ENCODE measurements at places on chromosomes 11 and 22.

- DNase-seq = no peak
Measured at GRCh38 chr22:24445481-24446259, 18.3 kb downstream of the ADORA2A start.

DNA sequence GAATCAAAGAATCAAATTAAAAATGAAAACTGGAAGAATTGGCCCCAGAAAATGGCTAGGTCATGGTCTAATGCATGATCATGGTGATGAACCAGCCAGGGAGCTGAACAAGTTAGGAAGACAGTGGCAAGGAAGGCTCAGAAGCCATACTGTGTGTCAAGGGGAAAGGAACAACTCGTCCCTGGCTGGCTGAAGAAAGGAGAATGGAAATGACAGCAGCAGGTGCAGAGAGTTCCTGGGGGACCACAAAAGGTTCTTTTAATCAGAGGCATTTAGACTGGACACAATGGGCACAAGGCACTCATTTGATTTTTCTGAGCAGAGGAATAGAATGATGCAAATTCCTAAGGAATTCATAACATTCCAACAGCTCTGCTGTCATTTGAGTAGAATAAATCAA is 209.9 kb downstream of the LARGE1 start:
- DNase-seq = no peak

DNA sequence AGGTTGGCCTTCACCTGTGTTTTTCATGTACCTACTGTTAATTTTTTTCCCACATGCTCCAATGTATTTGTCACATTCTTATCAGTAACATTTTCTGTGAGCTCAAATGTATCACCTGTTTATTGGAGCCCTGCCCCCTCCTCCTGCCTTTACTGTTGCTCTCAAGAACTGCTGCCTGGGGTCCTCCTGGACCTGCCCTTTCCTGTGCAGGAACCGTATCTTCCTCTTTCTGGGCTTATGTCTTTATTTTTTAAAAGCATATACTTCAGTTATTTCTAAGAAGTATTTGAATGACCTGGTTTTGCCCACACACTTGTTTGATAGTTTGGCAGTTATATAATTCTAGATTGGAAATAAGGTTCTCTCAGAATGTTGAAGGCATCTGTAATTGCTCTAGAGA is 5.9 kb downstream of the FAM118B start:
- DNase-seq = no peak

DNA sequence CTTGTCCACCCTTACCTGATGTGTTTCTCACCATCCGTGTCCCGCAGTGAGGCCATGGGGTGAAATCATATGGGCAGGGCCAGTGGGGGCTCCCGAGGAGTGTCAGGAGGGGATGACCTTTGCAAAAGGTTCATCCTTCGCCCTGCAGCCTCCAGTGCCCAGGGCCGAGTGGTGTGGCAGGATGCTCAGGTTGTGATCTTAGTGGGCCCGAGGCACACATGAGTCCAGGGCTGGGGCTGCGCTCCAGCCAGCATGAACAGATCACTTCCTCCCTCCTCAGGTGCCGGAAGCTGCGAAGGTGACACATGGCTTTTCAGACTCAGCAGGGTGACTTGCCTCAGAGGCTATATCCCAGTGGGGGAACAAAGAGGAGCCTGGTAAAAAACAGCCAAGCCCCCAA is 2.8 kb upstream of the FKBP2 start:
- no peak for DNase-seq

- DNase-seq = no peak
Measured at GRCh38 chr11:95076416-95076815, 9.7 kb downstream of the SRSF8 start.

GRCh38 chr11:41779401-41779960 is 320.0 kb upstream of the LRRC4C start:
- DNase-seq = no peak

DNA sequence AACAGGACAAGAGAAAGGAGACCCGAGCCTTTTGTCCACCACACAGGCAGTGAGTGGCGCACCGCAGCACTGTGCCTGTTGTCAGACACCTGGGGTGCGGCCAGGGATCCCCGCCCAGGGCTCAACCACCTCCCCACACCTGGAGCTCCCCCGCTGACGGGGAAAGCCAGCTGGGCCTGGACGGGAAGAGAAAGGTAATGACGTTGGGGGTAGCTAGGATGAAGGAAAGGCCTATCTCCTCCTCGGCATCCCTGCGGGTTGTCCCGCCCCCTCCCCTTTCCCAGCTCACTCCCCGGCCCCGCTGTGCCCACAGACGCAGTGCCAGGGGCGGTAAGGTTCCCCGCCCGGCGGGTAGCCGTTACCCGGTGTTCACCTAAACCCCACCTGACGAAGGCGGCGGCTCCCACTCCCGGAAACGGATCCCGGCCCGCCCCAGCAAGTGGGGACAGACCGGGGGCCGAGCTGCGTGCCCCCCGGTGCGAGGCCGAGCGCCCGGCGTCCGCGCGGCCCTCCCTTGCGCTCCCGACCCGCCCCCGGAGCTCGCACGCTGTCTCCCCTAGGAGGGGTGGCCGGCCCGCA is 495 bp downstream of the HYOU1 start:
- DNase-seq = no peak

DNA sequence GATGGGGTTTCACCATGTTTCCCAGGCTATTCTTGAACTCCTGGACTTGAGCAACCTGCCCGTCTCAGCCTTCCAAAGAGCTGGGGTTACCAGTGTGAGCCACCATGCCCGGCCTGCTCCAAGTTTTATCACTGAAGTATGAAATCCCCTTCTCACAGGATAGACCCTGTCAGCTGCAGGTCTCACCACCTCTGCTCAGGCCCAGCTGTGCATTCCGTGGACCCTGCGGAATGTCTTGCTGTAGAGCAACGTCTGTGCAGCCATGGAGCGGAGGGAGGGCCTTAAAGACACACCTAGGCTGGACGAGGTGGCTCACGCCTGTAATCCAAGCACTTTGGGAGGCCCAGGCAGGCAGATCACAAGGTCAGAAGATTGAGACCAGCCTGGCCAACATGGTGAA is 625.4 kb downstream of the BRD1 start:
- DNase-seq = no peak

- peak; percentile 65 for DNase-seq
Measured at GRCh38 chr22:22397875-22398524, 110.5 kb downstream of the ZNF280B start.

DNA sequence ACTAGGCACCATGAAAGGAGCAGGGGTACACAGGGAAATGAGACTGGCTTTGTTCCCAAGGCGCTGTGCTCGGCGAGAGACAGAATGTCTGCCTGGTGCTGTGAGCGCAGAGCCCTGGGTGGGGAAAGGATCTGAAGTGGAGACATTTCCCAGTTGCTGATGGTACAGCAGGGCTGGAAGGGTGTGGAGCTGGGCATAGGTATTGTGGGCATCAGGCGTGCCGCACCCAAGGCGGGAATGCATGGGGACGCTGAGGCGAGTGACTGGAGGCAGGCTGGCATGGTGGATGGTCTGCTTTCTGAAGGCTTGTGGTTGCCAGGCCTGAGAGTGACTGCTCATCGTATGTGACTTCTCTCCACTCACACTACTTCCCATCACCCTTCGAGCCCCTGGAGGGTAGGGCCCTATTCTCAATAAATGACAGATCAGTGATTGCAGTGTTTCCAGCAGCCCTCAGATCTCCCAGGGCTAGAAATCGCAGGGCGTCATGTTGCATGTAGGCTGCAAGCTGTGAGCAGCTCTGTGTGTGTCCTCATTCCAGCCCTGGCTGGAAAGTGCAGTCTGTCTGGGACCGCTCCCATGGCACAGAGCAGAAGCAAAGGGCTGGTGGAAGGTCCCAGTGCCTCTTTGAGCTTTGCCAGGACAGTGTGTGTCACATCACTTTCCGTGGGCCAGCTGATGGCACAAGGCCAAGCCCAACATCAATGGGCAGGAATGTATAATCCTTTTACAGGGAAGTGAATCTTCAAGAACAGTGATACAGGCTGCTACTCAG is 67.7 kb downstream of the TBC1D22A start:
- peak; percentile 75 for DNase-seq

DNA sequence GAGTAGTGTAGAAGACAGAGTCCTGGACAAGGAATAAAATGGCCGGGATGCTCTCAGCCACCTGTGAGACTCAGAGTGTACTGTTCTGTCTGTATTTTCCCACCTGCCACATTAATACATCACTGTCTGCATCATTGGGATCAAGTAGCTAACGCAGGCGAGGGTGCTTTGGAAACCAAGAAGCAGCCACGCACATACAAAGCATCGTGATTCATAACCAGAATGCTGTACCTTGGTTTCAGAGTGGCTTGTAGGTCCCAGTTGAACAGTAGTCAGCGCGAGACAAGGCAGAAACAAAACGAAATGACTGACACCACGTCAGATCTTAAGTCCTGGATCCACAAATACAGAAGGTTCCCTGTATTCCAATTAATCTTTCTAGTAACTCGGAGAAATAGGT is 198.3 kb downstream of the GRIK4 start:
- no peak for DNase-seq

DNA sequence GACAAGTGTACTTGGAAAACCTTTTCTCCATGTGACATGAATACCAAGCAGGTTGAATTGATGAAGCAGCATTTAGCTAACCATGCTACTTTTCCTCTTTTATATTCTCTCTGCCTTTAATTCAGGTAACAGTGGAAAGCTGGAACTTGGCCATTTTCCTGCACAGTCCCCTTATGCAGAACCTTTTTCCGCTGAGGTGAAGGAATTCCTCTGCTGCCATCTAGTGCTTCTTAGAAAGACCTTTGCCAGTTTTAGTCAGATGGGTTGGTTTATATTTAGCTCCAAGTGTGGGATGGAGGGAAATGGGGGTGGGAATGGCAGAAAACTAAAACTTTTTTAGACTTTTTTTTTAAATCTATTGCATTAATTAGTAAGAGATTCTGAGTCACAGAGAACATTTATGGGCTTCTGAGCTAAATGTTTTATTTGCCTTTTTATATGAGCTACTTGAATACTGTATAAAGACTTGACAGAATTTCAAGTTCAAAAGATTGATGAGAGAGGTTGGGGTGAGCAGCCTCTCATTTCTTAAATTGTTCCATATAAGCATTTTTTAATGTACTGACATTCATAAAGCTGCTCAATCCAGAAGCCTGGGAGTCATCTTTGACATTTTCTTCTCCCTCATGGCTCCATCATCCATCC is 153.9 kb upstream of the ZC3H12C start:
- no peak for DNase-seq

GRCh38 chr11:67356864-67357561 is 3.7 kb upstream of the POLD4 start:
- peak; percentile 67 for DNase-seq

DNA sequence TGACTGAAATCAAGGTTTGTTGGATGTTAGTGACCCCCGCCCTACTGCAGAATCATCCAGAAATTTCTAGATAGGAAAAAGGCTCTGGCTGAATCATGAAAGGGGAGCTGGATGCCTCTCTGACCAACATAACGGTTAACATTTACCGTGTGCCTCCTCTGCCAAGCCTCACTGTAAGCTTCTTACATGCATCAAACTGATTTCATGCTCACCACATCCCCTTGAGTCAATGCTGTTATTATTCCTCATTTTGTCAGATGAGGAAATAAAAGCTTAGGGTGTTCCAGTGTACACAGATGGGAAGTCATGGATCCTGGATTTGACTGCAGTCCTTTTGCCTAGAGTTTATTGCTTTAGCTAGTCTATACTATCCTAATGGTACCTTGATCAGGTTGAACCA is 5.9 kb upstream of the HMOX1 start:
- DNase-seq = no peak

DNA sequence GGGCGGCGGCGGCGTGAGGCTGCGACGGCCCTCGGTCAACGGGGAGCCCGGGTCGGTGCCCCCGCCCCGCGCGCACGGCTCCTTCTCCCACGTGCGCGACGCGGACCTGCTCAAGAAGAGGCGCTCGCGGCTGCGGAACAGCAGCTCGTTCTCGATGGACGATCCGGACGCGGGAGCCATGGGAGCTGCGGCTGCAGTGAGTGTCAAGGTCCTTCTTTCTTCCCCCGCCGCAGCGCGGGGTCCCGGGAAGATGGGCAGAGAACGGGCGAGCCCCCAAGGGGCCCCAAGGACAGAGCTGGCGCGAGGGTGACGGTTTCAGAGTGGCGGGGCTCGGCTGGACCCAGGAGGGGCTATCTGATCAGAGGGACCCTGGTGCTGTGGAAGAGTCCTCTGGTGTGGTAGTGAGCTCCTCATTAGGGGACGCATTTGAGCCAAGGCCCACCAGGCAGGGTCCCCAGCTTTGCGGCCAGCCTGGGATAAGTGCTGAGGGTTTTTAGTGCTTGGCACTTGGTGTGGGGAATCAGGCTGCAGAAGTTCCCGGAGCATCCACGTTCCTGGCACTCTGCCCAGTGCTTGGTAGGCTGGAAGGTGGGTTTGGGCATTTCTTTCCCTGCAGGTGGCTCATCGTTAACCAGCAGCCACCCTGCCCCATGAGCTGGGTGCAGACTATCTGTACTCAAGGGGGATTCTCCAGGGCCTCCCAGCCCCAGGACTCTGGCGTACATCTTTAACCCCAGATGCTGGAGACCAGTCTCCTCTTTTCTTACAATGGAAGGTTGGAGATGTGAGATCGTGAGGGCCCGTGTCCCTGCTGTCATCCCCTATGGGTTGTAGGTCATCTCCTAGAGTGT is 9.8 kb downstream of the EHBP1L1 start:
- DNase-seq = no peak

DNA sequence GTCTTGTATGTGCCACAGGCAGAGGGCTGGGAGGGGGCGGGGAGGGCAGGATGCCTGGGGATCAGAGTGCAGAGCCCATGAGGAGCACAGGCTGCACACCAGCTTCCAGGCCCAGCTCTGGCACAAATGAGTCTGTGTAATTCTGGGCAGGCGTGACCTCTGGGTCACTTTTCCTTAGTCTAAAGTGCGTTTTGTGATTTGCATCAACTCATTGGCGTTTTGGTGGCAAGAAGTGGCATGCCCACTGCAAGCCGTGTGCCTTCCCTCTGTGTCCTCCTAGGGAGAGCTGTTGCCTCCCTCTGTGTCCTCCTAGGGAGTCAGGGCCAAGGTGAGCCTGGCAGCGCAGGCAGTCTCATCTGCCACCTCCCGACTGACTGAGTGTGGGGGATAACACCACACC is 17.2 kb downstream of the CHADL start:
- DNase-seq = no peak

- no peak for DNase-seq
Measured at GRCh38 chr22:26632422-26633155, 10.8 kb downstream of the CRYBA4 start.

- DNase-seq = no peak
Measured at GRCh38 chr22:29166180-29166579, 39.5 kb upstream of the EMID1 start.

- DNase-seq = no peak
Measured at GRCh38 chr11:1845561-1846452, 7.0 kb downstream of the TNNI2 start.

DNA sequence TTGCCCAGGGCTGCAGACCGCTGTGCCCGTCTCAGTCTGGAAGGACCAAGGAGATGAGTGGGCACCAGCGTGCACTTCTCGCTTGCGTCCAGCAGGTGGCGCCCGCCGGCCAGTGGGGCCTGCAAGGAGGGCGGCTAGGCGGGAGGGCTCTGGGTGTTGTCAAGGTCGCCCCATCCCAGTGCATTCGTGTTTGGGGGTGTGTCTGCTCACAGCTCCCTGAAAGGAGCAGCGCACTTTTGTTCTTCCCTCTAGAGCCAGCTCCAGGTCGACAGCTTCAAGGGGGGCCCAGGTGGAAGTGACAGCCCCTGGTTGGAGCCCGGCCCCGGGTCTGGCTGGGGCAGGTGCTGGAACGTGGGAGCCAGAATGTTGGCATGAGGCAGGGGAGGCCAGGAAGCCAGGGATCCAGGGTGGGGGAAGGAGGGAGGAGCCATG is 23.4 kb upstream of the MPPED1 start:
- DNase-seq = peak; percentile 84
